ENCODE measurements at places on chromosomes 2 and 18. TPM values are rescaled to one million over a fixed set of nuclear protein-coding genes. Genes with fewer than 3 reads are reported as not detected.

GRCh38 chr18:3283908-3284307 is 22.0 kb downstream of the MYL12B start:
- no peak for DNase-seq

DNA sequence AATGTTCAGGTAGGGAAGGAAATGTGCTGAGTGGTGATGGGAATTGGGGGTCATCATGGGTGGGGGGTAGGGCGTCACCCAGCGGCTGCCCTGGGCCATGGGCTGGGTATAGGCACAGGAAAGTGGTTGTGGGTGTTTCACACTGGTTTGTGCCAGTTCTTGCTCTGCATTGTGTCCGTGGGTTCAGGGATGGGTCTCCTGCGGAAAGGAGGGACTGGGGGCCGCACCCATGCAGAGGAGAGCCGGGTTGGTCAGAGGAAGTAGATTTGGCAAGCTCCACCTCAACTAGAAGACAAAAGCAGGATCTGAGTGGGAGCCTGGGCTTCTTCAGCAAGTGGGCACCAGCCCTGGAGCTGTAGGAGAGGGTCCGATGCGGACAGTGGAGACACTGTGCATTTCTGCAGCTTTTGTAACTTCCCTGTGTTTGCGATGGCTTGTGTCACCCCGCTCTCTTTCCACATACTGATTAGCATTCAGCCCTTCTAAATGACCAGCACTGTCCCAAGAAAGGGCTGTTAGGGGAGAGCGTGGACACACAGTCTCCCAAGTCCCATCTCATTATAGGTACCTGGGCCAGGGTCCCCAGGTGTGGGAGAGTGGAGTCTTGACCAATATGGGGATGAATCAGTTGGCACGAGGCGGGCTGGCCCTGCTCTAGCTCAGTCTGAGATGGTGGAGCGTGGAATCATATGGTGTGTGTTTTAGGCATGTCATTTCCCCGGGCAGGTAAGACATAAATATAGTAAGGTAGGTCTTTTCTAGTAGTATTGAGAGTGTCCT is 67.2 kb downstream of the LRRFIP1 start:
- no peak for DNase-seq

- peak; percentile 45 for DNase-seq
Measured at GRCh38 chr2:105143467-105144151, 97.9 kb upstream of the GPR45 start.

WIPF1 gene
- total RNA-seq: 198 TPM

CFC1 gene
- not detected for total RNA-seq

- DNase-seq: no peak
Measured at GRCh38 chr2:118123561-118124232, 35.4 kb downstream of the INSIG2 start.

- no peak for DNase-seq
Measured at GRCh38 chr2:85596486-85597143, 1.1 kb downstream of the RNF181 start.

- no peak for DNase-seq
Measured at GRCh38 chr2:53629001-53629400, 138.6 kb upstream of the CHAC2 start.

METTL8 gene
- total RNA-seq: 25.6 TPM

- DNase-seq: no peak
Measured at GRCh38 chr2:167946441-167946841, 301.0 kb downstream of the STK39 start.

OR6B3 gene
- not detected for total RNA-seq

PPP1R7 gene
- total RNA-seq: 89.1 TPM

DNA sequence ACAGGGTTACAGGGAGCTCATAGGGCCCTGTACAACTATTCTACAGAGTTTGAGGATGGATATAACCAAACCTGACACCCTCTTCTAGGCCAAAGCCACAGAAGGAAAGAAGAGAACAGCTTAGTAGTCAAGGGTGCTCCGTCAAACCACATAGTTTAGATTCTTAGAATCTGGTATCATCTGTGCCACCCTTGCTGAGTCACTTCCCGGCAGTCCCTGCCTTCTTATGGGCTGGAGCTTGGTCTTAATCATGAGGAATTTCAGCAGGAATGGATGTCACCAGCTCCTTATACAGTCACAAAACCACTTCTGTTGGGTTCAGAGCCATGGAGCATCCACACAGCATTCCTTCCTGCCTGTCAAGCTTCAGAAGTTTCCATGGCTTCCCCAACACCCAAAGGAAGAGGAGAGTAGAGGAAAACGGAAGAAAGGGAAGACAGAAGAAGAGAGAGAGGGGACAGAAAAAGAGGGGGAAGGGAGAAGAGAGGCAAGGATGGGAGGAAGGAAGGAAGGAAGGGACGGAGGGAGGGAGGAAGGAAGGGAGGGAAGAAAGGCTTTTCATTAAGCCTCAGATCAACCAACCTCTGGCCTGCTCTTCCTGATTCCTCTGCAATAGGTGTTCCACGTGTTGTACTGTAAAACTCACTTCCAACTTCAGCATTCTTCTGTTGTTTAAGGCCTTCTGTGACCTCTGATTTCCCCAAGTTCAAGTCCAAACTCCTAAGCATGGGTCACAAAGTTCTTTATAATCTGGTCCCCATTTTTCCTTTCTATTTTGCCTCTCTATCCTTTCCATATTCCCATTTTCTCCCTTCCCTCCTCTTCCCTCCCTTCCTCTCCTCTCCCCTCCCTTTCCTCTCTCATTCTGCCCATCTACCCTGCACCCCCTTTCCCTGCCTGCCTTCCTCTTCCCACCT is 246.1 kb upstream of the TNP1 start:
- no peak for DNase-seq

DNA sequence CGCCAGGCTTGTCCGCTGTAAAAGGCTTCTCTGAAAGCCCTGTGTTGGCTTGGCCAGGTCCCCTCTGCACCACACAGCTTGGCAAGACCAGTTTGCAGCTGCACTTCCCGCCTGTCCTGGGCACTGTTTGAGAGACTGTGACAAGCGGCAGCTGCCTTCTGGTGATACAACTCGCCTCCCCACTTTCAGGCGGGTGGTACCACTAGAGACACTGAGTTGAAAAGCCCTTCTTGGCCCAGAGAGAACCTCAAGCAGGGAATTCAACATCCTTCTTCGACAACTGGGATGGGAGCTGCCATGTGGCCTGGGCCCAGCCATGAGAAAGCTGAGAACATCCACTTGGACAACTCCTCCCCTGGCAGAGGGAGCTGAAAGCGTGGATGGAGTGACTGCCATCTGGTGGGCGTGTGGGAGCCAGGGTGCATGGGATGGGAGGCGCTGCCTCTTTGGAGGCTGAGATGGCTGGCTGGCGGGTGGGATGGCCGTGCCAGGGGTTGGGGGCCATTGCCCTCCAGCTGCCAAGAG is 125.5 kb upstream of the REV1 start:
- DNase-seq: no peak

GRCh38 chr18:72530622-72531021 is 13.5 kb downstream of the CBLN2 start:
- no peak for DNase-seq

DNA sequence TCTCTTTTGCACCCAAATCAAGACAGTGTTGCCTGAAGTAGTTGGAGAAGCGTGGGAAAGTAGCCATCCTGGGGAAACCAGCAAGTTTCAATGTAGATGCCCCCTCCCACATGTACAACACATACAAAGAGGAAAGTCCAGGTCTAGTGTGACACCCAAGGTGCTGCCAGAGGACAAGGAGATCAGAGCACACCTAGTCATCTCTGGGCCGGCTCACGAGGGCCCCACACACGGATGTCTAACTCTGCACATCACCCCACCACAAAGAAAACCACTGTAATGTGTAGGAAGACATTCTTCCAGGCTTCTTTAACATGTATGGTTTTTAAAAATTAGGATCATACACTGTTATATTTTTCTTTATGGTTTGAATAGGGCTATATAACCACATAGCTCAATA is 21.6 kb downstream of the PARD6G start:
- DNase-seq: no peak

KLF11 gene
- total RNA-seq: 5.9 TPM

CD28 gene
- total RNA-seq: 177 TPM

DNA sequence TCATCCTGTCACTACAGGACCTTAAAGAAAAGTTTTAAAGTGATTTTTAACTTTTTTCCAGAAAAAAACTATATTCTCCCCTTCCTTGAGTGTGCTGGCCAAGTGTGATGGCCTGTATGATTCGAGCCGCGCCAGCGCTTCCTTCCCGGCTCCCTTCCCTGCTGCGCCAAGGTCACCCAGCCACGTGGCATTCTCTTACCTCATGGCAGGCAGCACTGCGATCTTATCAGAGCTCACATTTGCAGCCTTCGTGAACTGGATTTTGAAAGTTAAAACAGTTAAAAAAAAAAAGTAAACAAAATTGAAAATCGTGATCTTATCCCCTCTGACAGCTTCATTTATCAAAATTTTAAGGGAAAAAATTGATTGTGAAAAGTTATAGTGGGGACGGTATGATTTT is 279.8 kb downstream of the PTGR3 start:
- no peak for DNase-seq

DNA sequence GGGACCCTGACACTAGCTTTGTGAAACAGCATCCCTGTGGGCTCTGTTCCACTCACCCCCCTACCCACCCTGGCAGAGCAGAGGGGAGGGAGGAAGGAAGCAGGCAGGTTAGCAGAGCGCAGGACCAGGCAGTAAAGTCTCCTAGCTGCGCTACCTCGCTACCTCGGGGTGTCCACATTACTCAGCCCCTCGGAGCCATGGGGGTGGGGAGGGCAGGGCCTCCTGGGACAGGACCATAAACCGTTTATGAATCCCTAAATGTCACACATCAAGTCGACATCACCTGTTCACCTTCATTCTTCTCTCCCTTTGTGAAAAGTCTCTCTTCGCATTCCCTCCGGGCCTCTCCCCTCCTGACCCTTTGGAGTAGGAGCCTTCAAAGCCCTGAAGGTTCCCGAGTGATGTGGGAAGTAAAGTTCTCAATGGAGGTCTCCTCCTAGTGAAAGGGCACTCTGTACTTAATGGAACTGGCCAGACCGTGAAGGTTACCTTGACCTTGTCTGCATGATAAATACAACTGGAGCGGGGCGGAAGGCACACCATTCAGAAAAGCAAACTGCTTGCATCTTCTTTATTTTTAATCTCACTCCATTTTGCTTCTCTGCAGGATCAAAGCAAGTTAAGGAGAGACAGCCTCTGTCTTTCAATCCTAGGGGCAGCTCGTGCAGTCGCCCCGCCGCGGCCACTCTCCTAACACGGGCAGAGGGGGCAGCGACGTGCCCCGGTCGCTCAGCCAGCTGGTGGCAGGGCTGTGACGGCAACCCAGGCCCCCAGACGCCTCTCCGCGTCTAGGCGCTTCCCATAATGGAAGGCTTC is 23.7 kb upstream of the SMAD7 start:
- DNase-seq: no peak

MYO5B gene
- 0.12 TPM for total RNA-seq

GRCh38 chr2:151623631-151624030 is 110.6 kb downstream of the NEB start:
- no peak for DNase-seq

SIX2 gene
- 0.12 TPM for total RNA-seq

- no peak for DNase-seq
Measured at GRCh38 chr18:41370740-41371139, 584.3 kb upstream of the PIK3C3 start.

GRCh38 chr2:14273650-14274049 is 358.9 kb upstream of the LRATD1 start:
- DNase-seq: no peak

GRCh38 chr2:19360266-19360965 is 2.0 kb upstream of the OSR1 start:
- DNase-seq: no peak

MC5R gene
- total RNA-seq: not detected

DNA sequence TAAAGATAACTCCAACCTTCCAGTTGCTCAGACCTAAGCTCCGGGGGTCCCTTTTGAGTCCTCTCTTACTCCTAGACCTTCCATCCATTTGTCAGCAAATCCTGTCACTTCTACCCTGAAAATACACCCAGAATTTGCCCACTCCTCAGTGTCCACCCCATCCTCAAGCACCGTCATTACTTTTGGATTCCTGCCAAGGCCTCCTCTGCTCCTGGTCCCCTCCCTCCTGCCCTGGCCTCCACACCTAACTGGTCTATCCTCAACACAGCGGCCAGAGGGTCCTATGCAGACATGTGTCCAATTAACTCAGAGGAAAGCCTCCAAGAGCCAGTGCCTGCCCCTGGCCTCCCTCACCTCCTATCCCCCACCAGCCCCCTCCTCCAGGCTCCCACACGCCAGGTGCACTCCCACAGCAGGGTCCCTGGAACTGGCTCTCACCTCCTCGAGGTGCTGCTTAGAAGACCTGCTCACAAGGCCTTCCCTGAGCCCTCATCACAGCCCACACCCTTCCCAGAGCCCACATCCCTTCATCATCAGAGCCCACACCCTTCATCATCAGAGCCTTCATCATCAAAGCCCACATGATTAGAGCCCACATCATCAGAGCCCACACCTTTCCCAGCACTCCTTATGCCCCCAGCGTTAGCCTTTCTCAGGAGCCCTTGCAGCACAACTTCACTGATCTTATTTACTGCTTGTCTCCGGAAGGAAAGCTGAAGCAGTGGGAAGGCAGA is 20.4 kb downstream of the FAM178B start:
- no peak for DNase-seq

DNA sequence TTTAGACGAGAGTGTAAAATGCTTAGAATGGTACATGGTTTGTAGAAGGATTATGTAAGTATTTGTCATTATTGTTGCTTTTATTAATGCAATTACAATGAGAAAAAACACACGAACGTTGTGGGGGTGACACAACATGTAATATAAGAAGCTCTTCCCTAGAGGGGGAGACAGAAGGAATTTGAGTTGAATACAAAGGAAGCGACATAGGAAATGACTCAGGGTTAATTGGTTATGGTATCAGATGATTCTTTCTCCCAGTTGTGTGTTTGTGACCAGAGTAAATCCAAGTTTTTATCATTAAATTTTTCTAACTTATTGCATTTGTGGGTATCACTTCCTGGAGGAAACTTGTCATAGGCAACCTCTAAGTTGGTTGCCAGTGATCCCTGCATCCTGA is 625.6 kb upstream of the CDH2 start:
- no peak for DNase-seq

CXCR1 gene
- not detected for total RNA-seq

DNA sequence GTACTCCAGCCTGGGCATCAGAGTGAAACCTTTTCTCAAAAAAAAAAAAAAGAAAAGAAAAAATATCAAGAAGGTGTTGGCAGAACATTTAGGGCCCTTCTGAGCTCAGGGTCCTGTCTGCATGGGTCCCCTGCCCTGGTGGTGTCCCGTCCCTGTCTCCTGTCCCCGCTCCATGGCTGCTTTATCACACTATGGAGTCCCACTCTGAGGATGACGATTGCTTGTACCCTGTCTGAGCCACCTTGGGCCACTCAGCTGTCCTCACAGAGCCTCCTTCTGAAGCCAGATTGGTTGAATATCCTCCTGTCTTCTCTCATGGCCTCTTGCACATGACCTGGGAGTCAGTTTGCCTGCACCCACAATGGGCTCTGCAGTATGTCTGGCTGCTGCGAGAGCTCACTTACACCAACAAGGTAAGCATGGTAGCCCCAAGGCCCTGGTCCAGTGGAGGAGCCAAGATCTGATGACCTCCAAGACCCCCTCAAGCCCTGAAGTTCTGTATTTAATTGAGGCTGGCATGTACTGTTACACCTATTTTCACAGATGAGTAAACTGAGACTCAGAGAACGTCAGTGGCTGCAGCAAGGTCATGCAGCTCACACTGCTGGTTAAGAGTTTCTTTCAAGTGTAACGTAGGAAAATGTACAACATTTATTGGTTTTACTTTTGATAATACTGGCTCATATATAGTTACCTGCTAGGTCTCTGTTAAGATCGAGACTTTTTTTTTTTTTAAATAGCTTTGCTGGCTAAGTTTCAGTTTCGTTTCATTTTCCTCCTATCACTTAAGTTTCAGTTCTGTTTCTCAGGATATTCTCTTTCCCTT is 16.9 kb upstream of the ZCCHC2 start:
- peak; percentile 44 for DNase-seq

- DNase-seq: no peak
Measured at GRCh38 chr2:212970132-212970531, 181.3 kb downstream of the IKZF2 start.

All from activated T-cell treated with anti-CD3 and anti-CD28 coated beads, Interleukin-2, amount 50 U/mL, for 72 hours (primary cell).